ENCODE measurements at places on chromosomes 12 and 14.

DNA sequence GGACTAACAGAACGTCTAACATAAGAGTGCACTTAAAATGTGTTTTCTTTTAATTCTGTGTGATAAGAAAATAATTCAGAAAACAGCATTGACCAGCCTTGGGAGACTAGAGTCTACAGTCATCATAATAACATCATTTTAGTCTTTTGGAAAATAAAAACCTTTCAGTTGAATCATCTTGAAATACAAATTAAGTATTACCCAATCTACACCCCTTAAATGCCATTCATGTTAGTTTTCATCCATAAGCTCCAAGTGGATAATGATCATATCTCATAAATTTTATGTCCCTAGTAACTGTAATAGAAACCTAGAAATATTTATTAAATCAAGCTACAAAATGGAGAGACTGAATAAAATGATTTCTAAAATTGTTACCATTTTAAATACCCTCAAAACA is 32.4 kb downstream of the EPS8 start:
- DNase-seq = no peak

DNA sequence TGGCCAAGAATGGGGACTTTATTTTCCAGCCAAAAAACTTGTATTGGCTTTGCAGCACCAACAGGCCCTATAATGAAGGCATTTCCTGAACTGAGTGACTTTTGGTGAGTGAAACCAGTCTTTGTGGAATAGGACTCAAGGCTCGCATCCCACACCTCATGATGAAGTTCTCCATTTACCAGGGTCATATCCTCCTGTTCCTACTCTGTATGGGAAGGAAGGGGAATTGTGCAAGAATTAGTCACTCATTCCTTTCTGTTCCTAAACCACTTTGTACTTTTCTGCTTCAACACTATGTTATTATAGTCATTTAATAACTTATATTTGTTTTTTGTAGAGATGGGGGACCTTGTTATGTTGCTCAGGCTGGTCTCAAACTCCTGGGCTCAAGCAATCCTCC is 2.3 kb upstream of the SPATS2 start:
- no peak for DNase-seq

GRCh38 chr14:82510007-82510406 is 976.4 kb upstream of the SEL1L start:
- DNase-seq = no peak

DNA sequence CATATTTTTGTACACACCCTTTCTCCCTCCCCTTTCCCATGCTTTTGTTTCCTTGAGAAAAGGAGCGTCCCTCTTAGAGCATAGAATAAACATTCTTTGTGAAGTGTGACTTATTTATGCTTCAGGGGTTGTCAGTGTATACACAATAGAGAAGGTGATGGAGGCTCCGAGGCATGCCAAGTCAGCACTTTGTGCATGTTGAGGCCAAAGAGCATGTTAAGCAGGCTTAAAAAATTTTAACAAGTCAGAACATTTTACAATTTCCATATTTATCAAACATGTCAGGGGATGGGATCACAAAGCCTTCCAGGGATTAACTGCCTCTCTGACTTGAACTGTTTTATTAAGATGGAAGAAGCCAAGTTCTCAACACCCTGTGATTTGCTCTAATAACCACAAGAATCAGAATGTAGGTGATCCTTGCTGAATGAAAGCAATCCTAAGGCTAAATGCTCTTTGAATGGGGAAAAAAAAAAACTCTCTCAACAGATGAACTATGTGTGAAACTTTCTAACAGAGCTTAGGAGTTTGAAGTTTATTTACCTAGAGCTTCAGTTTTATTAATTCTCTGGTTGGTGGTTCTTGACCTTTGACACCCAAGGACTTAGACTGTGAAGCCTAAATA is 223.1 kb downstream of the RAD51B start:
- DNase-seq = no peak

DNA sequence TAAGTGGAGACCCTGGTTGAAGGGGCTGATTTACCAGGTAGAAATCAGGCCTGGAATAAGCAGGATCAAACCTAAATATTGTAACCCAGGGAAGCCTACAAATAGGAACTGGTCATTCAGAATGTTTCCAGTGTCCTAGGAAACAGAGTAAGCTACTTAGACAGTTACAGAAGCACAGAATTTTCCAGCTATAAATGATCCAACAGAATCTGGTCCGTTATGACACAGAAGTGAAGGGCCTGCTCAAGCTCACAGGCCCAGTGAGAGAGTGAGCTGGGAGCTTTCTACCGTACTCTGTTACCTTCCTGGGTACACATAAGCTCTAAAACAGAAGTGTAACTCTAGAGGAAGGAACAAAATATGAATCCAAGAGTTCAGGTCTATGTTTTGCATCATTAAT is 119.1 kb downstream of the TTC7B start:
- DNase-seq = no peak

- DNase-seq = no peak
These were observed 18.9 kb upstream of the NUP107 start for GRCh38 chr12:68667896-68668295.

Measured in stimulated activated CD8-positive, alpha-beta memory T cell treated with anti-CD3 and anti-CD28 coated beads, Interleukin-7, amount 100 ng/mL, for 1 hour (primary cell).